Stimulated activated CD4-positive, alpha-beta T cell treated with anti-CD3 and anti-CD28 coated beads, Interleukin-1b, Interleukin-23, amount 100 ng/mL, for 48 hours (primary cell): ENCODE measurements at places on chromosomes 3 and 15.

- no peak for DNase-seq
These were observed 66.9 kb upstream of the THBS1 start for GRCh38 chr15:39513936-39514335.

DNA sequence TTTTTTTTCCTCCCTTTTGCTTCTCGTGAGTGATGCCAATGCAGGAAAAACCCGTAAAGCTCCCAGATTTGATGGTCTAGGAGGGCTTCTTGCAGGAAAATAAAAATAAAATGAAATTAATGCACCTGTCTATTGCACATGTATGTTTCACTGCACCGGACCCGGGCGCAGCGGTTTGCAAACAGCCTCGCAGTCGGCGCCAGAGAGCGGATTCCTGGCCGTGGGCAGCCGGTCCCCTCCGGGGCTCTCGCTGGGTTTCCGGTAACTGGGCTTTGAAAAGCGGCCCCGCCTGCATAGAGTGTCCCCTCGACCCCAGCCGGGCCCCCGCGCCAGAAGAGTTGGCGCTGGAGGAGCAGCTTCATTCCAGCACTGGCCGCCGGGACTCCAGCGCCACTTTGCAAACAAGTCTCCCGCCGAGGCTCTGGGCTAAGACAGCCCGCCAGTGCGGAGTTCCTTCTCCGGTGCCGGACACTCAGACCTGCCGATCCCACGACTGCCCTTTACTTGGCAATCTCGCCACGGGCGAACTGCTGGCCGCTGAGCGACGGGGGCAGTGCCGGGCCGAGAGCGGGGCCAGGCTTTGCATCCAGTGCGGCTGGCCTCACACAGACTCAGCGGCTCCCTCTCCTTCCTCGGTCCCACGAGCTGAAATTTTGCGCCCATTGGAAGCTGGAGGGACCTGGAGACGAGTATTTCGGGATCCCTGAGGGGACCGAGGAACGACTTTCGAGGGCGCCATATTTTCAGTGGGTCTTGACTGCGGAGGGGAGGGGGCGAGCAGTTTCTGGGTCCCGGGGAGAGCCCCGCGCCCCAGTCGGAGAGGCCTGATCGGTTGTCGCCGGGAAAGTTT is 225.9 kb upstream of the C2CD4B start:
- DNase-seq = peak; percentile 18

GRCh38 chr15:40942878-40943277 is 10.4 kb upstream of the CHAC1 start:
- no peak for DNase-seq

DNA sequence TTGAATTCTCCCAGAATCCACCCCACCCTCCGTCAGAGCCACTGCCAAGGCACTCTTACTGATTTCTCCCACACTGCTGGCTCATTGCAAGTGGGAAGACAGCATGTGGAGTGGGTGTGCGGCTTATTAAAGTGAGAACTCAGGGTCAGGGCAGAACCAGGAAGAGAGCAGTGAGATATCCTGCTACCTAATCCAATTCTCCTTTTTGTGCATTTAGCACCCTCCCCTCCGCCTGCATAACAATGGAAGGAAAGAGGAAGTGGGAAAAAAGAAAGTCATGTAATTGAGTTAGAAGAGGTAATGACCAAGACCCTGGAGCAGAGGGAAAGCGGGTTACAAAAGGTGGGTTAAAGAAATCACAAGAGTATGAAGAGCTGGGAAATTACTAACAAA is 27.8 kb upstream of the PIK3CB start:
- no peak for DNase-seq

GRCh38 chr3:83354205-83354604 is 1592.8 kb upstream of the GBE1 start:
- DNase-seq = no peak

DNA sequence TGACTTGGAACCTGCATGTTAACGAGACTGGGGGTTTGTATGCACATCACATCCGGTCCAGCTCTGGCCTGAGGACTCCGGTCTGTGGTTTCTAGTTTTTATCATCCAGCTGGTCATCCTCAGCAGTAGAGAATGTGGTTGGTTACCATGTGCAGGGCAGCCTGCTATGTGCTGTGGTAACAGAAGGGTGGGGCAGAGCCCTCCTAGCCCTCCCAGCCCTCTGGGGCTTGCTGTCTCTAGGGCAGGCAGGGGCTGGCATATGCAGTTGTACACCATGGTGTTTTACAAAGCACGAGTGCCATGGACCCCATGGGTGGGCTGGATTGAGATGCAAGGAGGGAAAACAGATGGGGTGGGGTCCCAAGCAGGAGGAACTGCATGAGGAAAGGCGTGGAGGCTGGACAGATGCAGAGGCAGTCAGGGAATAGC is 70.2 kb downstream of the APBA2 start:
- no peak for DNase-seq
